Thymus (tissue), 14 donors: ENCODE measurements at places on chromosomes 7 and 10. TPM values are rescaled to one million over a fixed set of nuclear protein-coding genes. Genes with fewer than 3 reads are reported as not detected.

DNA sequence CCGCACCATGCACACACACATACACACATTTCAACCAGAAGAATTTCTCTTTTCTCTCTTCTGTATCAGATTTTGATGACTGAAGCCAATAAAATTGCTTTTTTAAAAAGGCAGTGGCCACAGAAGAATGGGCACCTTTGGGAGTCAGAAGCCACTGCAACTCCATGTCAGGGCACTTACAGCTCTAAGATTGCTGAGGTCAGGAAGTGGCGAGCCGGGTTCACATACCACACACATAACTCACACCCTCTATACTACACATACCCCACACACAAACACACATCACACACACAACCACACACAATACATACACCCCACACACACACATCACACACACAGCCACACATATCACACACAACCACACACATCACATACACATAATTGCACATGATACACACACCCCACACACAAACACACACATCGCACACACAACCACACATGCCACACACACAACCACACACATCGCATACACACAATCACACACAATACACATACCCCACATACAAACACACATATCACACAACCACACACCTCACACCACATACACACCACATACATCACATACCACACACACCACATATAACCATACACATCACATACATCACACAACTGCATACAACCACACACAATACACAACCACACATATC is 31.2 kb downstream of the GPRIN2 start:
- no peaks in the 10 kb centered on the region for H3K4me1 ChIP-seq
- H3K4me3 ChIP-seq = no peak overlapping the region
- no peaks in the 10 kb centered on the region for H3K27me3 ChIP-seq
- DNase-seq = no peak
- H3K36me3 ChIP-seq = no peaks in the 10 kb centered on the region

GRCh38 chr7:103149808-103150180 is 895 bp upstream of the NAPEPLD start:
- H3K27ac ChIP-seq = peak overlapping the region; percentile 95
- H3K36me3 ChIP-seq = no peaks in the 10 kb centered on the region
- no peak for DNase-seq
- peak overlapping the region; percentile 68 for H3K4me3 ChIP-seq
- H3K4me1 ChIP-seq = peaks cover 8% of the 10 kb centered on the region

DNA sequence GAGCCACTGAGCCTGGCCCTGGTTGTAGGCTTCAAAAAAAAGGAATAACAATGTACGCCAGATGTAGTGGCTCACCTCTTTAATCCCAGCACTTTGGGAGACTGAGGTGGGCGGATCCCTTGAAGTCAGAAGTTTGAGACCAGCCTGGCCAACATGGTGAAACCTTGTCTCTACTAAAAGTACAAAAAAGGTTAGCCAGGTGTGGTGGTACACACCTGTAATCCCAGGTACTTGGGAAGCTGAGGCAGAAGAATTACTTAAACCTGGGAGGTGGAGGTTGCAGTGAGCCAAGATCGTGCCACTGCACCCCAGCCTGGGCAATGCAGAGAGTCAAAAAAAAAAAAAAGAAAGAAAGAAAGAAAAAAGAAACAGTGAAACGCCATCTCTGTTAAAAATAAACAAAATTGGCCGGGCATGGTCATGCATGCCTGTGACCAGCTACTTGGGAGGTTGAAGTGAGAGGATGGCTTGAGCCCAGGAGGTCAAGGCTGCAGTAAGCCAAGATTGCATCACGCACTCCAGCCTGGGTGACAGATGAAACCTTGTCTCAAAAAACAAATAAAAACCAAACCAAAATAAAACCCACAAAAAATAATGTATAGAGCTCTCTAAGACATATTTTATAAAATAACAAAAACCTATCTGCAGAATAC is 4.7 kb upstream of the KLHDC10 start:
- H3K4me3 ChIP-seq = no peak overlapping the region
- H3K27ac ChIP-seq = no peak overlapping the region
- DNase-seq = no peak
- no peaks in the 10 kb centered on the region for H3K36me3 ChIP-seq
- H3K4me1 ChIP-seq = no peaks in the 10 kb centered on the region

The CDHR3 gene
- polyA plus RNA-seq = 2.2 TPM

The NUTM2E gene
- 2.5 TPM for polyA plus RNA-seq
